ENCODE measurements at places on chromosomes 13 and 19.

GRCh38 chr19:46907880-46908279 is 47.1 kb downstream of the ARHGAP35 start:
- no peak for DNase-seq

GRCh38 chr19:11414544-11414943 is 4.6 kb downstream of the RGL3 start:
- DNase-seq: no peak

DNA sequence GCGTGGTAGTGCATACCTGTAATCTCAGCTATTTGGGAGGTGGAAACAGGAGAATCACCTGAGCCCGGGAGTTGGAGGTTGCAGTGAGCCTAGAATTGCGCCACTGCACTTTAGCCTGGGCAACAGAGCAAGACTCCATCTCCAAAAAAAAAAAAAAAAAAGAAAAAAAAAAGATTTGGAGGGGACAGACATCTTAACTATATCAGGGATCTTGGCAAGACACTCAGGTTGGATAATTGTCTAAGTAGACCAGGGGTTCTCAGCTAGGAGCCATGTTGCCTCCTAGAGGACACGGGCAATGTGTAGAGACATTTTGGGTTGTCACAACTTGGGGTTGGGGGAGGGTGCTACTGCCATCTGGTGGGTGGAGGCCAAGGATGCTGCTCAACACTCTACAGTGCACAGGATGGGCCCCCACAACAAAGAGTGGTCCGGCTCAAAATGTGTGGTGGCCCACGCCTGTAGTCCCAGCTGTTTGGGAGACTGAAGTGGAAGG is 1.9 kb upstream of the ZNF580 start:
- DNase-seq: peak; percentile 46

DNA sequence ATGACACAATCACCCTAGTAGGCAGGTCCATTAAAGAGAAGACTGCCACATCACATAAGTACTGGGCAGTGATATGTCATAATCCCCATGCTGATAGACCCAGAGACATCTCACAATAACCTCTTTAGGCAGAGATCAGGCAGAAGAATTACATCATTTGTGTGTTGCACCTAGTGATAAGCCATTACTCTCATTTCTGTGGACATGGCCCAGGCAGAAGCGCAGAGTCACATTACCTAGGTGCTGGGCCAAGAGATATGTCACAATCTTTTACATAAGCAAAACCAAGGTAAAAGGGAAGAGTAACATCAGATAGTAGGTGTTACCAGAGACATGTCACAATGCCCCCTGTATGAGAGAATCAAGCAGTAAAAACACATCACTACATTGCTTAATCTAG is 71.9 kb downstream of the ZNF726 start:
- no peak for DNase-seq

- DNase-seq: no peak
Measured at GRCh38 chr19:45793876-45794275, 1.2 kb upstream of the DMWD start.

DNA sequence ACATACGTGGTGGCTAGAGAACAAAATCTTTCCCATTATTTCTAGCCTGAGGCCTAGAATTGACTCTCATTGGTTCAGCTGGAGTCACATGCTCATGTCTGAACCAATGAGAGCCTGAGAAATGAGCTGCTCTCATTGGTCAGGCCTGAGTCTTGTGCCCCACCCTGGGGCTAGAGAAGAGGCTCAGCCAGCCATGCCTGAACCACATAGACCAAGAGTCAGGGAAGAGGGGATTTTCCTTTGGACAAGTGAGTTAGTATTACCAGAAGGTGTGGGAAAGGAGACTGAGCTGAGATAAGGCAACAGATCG is 6.9 kb downstream of the FXYD5 start:
- DNase-seq: no peak

DNA sequence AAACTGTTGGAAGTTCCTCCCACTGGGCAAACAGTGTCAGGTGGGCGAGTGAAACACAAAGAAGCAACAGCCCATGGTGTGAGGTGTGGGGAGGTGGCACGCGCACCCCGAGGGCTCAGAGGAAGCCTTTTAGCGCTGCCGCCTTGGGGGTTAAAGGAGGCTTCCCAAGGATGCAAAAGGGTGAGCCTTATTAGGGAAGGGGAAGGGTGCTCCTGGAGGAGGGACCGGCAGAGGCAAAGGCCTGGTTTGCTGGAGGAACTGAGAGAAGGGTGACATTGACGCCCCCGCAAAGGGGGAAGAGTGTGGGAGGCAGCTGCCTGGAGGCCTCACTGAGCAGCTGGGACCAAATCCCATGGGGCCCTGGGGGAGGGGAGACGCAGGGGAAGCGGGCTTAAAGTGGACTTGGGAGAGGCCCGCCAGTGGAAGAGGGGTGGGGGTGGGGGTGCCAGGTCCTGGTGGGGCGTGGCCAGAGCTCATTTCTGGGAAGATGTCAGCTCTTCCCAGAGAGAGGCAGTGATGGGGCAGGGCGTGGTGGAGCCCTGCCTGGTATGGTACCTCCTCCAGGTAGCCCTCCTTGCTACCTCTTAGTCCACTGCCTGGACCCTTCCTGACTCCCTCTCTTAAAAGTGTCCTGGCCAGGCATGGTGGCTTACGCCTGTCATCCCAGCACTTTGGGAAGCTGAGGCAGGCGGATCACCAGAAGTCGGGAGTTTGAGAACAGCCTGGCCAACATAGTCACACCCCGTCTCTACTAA is 12.0 kb upstream of the FCHO1 start:
- DNase-seq: no peak
